ENCODE measurements at places on chromosomes 4 and X. TPM values are rescaled to one million over a fixed set of nuclear protein-coding genes. Genes with fewer than 3 reads are reported as not detected.

Gene FDCSP
- not detected for total RNA-seq

Gene BANK1
- 1.6 TPM for total RNA-seq

Gene AVPR2
- total RNA-seq: not detected

Gene AFP
- not detected for total RNA-seq

Gene CXCL13
- 3.2 TPM for total RNA-seq

Gene RTL9
- total RNA-seq: not detected

Gene DMRTC1
- not detected for total RNA-seq
